ENCODE measurements at places on chromosomes 2 and 18.

DNA sequence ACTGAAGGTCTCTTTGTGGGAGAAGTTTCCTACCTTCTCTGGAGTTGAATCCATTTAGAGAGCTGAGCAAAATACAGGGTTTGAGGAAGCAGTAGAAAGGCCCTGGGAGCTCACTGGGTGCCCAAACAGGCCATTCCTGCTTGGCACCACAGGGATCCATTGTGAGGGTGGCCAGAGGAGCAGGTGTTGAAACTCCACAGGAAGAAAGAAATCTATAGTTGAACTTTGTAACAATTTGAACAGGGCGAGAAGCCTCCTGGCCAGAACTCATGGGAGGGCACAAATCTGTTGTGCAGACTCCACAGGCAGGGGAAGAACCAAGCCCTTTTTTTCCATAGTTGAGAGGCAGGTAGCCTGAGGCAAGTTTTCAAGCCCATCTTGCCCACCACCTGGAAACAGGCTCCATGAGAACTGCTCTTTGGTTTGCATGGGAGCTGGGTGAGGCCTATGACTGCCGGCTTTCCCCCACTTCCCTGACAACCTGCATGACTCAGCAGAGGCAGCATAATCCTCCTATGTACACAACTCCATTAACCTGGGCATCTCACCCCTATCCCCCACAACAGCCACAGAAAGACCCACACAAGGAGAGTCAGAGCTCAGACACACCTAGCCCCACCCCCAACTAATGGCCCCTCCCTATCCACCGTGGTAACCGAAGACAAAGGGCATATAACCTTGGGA, 1053.0 kb downstream of the TSN start:
- DNase-seq, result no peak

DNA sequence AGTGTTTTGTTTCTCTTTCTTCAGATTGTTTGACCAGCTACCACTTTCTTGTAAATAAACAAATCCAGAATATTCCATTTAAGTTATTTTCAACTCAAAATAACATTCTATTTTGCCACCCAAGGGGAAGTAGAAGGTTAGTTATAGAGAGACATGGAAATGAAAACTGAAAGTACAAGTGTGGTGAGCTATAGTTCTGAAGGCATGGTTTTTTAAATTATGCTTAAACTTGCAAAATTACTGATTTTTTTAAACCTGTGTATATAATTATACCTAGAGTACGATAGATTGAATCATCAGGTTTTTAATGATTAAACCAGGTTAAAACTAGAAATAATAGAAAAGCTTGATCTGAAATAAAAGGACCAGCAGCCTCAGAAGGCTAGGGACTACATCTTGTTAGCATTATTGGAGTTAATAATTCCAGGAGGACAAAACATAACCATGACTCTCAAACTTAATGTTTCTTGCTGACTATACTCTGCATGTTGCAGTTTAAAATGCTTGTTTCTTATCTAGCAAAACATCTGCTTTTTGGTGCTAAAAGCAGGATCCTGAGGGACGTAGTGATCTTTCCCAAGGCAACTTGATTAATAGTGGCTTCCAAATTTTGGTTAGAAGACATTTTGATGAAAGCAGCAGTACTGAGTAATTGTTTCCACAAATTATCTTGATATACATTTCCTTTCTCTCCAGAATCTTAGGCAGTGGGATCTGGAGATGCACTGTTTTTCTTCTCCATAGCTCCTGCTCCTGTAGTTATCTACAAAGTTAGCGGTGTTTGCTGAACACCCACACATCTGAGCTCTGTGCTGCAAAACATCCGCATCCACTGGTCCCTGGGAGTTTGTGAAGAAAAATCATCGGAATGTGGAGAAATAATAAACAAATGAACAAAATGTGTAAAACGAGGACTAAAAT, 327.2 kb upstream of the PKDCC start:
- no peak for DNase-seq

- no peak for DNase-seq
Observed at GRCh38 chr2:98025481-98026037, 29.8 kb upstream of the TMEM131 start.

DNA sequence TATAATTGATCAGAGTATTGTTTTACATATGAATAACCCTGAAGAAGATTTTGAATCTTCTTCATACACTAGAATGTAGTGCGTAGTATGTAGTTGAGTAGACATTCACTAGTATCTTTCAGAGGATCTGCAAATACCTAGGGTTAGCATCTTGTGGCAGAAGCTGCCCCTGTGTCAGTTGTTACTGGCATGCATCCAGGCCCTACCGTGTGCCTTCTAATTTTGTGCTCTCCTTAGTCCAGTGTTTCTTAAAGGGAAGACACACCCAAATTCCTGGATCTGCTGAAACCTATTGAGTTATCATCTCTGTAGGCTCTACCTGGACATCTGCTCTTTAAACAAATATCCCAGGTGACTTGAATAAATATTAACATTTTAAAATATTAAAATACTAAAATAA, 99.7 kb upstream of the SERTAD2 start:
- DNase-seq, result no peak

- no peak for DNase-seq
Observed at GRCh38 chr2:195722075-195722474, 65.0 kb downstream of the SLC39A10 start.

DNA sequence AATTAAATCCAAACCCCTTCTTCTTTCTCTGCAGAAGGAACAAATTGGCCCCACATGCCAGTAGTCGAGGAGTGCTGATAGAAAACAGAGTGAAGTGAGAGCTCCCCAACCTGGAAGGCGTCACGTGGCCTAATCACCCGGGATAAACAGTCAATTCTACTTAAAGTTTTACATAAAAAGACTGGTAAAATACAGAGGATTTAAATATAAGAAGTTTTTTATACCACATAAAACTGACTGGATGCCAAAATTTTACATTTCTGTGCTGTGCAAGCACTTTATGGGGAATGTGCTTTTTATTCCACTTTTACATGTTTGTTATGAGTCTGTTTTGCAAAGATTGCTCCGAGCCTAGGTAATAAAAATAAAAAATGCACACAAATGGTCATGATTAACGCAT, 1586.8 kb upstream of the ACVR2A start:
- DNase-seq, result no peak

DNA sequence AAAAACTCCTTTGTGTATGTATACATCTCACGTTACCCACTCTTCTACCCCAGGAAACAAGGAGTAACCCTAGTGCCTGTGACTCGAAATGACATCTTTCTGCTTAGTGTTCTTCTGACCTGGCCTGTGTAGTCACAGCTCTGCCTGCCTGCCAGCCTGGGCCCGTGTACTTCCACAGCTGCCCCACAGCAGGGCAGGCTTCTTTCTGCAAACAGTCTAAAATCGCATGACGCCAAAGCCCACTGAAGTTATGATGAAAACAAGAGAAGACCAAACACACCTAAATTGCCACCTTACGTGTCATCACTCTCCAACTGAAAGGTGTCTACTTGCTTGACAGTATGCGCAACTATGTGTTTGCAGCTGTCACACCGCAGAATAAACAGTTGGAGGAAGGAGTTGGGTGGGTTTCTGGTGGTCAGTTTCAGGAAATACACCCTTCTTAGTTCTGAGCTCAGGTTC, 1.5 kb downstream of the GAREM1 start:
- no peak for DNase-seq

GRCh38 chr2:10575609-10576280, 114.0 kb downstream of the NOL10 start:
- no peak for DNase-seq

- DNase-seq, result no peak
Observed at GRCh38 chr18:68215931-68216330, 499.0 kb downstream of the TMX3 start.

Data from stimulated activated CD8-positive, alpha-beta memory T cell treated with anti-CD3 and anti-CD28 coated beads, Interleukin-15, amount 100 ng/mL, for 24 hours (primary cell).